DMS79 (cell line): ENCODE measurements at places on chromosomes 11 and 22.

GRCh38 chr11:110065189-110065588, 28.0 kb upstream of the ZC3H12C start:
- DNase-seq, result no peak

DNA sequence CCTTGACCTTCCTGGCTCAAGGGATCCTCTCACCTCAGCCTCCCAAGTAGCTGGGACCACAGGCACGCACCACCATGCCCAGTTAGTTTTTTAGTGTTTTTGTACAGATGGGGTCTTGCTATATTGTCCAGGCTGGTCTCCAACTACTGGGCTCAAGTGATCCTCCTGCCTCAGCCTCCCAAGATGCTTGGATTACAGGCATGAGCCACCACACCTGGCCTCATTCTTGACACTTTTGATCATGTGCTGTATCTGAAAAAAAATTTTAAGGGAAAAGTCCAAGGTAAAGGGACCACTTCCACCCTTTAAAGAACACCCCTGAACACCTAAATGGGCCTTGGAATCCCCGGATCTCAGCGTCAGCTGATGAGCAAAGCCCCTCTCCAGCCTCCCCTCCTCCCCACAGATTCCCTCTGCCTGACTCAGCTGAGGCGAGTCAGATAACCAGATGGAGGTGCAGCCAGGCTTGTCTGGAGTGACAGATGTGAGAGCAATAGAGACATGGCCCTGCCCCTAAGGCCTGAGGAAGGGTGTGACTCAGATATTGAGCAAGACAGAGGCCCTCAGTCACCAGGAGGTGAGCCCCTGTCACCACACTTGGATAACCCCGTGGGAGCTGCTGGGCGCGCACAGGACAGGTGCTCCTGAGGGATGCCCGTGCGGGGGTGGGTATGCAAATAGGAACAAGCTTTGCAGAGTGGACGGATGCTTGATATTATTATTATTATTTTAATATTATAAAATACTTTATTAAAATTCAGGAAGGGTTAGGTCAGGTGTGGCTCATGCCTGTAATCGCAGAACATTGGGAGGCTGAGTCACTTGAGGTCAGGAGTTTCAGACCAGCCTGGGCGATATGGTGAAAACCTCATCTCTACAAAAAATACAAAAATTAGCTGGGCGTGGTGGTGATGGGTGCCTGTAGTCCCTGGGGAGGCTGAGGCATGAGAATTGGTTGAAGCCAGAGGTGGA, 5.0 kb upstream of the CCDC88B start:
- DNase-seq, result peak; percentile 71

DNA sequence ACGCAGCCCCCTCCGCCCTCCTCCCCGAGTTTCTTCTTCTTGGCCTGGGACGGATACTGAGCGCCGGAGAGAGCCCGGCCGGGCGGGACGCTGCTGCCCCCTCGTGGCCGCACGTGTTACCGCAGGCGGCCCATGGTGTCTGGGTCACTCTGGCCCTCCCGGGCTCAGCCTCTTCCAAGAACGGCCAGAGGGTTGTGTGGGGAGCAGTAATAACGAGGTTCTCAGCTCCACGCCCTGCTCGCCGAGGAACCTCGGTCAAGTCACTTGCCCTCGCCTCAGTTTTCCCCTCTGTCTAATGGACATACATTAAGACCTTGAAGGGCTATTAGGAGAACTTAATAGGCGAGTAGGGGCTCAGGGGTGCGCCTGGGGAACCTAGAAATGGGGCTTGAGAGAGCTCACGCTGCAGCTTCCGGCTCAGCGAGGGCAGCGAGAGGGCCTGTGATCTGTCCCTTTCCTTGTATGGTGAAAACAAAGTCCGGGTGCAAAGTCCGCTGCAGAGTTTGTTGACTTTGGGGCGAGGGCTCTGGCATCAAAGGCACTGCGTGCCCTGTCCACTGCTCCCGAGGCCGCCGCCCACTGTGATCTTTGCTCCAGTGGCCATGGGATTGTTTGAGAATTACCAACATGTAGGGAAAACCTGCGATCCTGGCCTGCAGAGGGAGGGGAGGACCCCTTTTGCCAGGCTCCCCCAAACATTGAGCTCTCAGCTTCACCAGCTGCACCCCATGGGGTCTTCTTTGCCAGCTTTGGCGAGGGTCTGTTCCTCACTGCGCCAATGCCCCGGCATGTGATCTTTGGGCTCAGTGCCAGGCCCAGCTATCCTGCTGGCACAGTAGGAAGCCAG, 14.4 kb upstream of the LRP5 start:
- DNase-seq, result no peak

DNA sequence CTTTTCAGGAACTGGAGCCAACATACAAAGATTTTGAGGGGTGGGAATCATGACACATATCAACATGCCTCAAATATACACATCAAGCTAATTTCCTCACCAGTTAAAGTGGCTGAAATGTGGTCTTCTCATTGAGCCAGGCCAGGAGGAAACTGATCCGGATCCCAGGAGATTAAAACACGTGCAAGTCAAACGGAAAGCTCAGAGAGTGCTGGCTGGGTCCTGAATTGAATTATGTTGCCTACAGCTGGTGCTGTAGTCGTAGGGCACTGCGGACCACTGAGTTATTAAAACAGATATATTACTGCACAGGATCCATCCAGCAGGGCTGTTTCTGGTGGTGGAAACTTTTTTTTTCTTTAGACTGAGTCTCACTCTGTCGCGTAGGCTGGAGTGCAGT, 14.1 kb upstream of the WNT7B start:
- DNase-seq, result no peak

- DNase-seq, result no peak
Observed at GRCh38 chr11:1760351-1761109, 3.2 kb downstream of the CTSD start.

DNA sequence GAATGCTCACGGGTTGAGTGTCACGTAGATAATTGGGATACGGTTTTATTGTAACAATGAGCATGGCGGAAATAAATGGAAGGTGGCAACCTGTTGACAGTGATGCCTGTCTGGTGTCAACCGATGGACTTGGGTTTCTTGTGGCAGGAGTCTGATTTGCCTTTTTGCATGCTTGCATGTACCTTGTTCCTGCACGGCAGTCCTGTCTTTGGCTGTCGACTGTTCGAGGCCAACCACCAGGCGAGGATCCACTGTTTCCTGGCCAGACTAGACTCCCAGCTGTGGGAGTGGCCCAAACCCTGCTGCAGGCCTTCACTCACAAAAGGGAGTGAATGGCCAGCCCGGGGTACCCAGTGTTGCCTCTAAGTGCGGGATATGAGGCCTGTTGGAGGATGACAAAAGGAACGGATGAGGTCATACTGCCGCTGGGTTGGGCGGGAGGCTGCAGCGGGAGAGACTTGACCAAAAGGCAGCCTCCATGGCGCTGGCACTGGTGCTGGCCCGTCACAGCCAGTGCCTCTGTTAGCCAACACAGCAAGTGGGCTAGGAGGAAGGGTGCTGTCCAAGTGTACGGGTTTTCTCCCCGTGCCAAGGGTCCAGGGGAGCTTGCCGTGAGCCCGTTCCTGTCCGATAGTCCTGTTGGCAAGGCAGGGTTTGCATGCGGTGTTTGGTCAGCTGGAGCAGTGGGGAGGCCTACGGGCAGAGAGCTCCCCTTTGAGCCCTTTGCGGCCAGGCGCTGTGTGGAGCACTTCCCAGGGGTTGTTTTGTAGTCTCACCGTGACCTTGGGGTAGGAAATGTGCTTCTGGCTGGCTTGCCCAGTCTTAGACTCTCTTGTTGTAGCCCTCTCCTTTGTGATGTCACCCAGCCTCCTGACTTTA, 974 bp downstream of the DGCR8 start:
- no peak for DNase-seq

- DNase-seq, result no peak
Observed at GRCh38 chr22:39240831-39241793, 3.7 kb downstream of the PDGFB start.

DNA sequence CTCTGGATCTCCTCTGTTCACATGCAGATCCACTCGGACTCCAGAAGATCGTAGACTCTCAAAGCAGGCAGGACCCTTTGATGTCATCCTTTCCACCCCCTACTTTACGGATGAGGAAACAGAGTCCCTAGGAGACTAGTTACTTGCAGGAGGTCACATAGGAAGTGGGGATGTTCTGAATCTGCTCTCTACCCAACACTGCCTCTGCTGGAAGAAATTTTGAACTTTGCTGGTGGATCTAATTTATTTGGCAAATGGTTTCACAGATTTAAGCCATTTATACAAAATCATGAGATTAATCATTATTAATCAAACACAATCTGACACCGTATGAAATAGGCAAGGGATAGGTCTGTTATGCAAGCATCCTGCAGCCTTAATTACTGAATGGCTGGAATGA, 55.0 kb upstream of the USP47 start:
- DNase-seq, result no peak

GRCh38 chr11:923691-924405, 1.8 kb upstream of the AP2A2 start:
- no peak for DNase-seq

GRCh38 chr11:112968941-112969713, 7.9 kb downstream of the NCAM1 start:
- DNase-seq, result no peak

DNA sequence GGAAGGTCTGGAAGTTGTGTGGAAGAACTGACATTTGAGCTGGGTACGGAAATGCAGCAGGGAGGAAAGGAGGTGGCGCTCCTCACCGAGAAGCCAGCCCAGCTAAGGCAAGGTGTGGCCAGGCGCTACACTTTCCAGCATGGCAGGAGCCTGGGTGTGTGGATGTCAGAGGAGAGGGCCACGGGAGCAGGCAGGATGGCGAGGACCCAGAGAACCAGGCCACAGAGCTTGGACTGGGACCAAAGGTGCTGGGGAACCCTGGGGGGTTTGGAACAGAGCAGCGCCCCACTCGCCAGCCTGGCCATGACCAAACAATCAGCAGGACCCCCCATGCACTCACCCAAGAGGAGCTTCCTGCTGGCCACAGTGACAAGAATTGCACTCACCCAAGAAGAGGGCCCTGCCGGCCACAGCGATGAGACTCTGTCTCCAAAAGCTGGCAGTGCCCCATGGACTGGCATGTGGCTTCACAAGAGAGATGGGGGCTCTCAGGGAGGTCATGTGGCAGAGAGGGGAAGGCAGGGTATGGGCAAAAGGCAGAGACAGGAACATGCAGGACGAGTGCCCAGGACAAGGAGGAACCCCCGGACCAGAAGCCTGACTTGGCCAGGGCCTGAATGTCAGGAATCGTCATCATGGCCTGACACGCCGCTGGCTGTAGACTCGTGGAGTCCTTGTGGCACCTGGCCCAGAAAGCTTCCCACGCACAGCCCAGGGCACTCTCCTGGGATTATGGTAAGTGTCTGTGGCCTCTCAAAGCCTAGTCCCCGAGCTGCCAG, 45.4 kb downstream of the IGF2 start:
- DNase-seq, result peak; percentile 37

GRCh38 chr11:119885067-119885466, 156.1 kb upstream of the NECTIN1 start:
- DNase-seq, result peak; percentile 60

- no peak for DNase-seq
Observed at GRCh38 chr11:19232910-19233503, 7.7 kb downstream of the E2F8 start.

GRCh38 chr22:40430991-40431390, 60.6 kb downstream of the SGSM3 start:
- DNase-seq, result no peak

GRCh38 chr22:36104435-36104834, 56.1 kb downstream of the APOL3 start:
- no peak for DNase-seq

GRCh38 chr22:25748704-25749103, 6.7 kb downstream of the MYO18B start:
- DNase-seq, result no peak

GRCh38 chr11:3810446-3810845, 2.1 kb downstream of the PGAP2 start:
- DNase-seq, result no peak

DNA sequence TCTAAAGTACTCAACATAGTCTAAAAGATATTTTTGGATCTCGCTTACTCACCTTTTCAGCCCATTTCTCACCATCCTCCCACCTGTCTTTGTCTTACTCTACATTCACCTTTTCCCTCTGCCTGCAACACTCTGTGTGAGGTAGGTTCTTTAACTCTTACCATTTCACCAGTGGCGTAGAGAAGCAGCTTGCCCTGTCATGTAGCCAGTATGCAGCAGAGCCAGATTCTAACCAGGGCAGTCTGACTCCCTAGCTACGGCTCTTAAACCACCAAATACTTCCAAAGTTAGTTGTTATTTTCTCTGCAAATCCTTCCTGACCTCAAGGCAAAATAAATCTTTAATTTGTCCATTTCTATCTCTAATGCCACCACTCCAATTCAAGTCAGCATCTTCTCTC, 7.5 kb downstream of the ALG8 start:
- no peak for DNase-seq

DNA sequence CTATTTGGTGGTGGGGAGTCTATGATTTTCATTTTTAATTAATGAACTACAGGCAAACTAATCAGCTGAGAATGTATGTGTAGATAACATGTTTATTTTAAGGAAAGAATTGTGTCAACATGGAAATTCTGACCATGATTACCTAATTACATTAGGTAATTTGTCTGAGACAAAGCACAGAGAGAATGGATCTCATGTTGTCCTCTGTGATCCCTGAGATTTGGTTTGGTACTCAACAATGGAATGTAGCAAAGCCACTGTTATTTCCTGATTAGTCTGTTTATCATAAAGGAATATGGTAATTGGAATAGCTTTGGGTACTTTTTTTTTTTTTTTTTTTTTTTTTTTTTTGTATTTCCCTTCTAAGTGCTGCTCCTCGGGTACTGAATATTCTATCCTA, 718.8 kb upstream of the ARHGAP42 start:
- DNase-seq, result no peak

GRCh38 chr11:133012803-133013202, 519.5 kb downstream of the OPCML start:
- no peak for DNase-seq

- no peak for DNase-seq
Observed at GRCh38 chr11:47461876-47462275, 12.9 kb upstream of the RAPSN start.

GRCh38 chr11:63920939-63921417, 4.0 kb upstream of the RCOR2 start:
- DNase-seq, result no peak
